ENCODE measurements at places on chromosomes 1 and 21.
A peak's percentile ranks its signal among the peaks of the same experiment; 100 is the strongest.

GRCh38 chr1:37734629-37735591 lies 30.0 kb downstream of the EPHA10 start:
- DNase-seq: no peak

DNA sequence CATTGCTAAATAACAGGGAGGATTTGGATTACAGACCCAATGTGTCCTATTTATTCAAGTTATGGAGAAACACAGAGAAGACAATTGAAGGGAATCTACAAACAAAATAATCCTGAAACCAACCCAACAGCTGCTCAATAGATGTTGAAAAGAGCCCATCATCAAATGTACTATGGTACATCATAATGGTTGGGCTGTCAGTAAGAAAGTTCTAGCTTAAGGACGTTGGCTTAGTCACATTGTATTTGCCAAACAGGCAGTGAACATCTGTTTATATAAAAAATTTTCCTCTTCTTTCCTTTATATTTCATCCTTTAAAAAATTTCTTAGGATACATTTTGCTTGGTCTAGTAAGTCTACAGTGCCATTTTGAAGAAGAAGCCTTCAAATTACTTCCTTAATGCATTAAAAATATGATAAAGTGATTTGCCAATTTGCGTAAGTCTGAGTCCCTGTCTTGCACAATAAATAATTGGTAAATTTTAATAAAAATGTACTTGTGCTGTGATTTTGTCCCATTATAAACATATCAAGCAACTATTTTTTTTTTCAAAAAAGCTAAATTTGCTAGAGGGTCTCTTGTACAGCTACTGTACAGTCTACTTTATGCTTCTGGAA lies 14.4 kb downstream of the MAP3K7CL start:
- DNase-seq: no peak

DNA sequence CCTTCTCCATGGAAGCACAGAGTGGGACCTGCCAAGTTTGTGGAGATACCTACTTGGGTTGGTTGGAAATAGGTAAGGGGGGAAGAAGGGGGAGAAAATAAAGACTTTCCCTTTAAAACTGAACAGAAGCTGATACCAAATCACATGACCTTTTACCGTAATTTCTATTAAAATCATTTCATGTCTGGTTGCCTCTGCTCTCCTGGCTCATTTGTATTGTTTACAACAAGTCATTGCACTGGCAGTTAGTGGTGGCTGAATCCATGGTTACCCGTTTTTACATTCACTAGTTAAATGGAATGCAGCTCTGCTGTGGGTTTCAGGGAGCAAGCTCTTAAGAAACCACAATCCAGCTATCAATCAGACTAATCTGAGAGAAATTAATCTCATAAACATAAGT lies 353.7 kb upstream of the ESRRG start:
- DNase-seq: no peak

GRCh38 chr1:77095236-77095635 lies 124.0 kb downstream of the PIGK start:
- no peak for DNase-seq

DNA sequence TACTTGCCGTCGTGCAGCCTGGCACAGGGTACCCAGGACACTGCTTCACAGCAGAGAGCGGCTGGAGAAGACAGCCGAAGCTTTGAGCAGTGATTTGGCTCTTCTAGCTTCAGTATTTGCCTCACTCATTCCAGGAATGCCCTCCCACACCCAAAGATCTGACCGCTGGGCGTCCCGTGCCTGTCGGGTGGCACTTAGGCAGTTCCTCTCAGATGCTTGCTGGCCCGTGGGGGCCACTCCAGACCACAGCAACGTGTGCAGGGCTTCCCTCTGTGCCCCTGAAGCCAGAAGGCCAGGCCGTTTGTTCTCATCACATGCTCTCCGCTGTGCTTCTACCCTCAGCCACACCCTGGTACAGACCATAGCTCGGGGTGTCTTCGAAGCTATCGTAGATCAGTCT lies 17.0 kb downstream of the RRP1B start:
- DNase-seq: no peak

DNA sequence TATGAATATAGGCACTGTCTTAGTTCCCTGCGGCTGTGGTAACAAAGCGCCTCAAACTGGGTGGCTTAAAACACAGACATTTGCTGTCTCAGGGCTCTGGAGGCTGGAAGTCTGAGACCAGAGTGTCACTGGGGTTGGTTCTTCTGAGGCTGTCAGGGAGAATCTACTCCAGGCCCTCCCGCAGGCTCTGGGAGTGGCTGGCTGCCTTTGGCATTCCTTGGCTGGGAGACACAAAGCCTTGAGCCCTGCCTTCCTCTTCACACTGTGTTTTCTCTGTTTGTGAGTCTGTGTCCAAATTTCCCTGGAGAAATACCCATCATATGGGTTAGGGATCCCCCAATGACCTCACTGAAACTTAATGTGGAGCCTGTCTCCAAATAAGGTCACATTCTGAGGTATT lies 38.5 kb downstream of the B3GALT5 start:
- no peak for DNase-seq

DNA sequence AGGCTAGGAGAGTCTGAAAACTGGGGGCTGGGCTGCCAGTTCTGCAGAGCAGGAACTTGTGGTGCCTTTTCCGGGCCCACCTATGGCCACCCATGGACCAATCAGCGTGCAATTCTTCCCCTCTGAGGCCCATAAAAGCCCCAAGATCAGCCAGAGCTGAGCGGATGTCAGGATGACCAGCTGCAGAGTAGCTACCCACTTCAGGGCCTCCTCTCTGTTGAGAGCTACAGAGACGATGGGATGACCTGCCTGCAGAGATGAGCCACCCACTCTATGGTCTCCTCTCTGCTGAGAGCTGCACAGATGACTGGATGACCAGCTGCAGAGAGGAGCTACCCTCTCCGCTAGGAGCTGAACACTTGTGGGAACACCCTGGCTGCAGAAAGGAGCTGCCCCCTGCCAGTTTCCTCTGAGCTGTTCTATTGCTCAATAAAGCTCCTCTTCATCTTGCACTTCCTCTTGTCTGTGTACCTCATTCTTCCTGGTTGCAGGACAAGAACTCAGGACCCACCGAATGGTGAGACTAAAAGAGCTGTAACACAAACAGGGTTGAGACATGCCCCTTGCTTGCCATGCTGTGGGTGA lies 12.8 kb upstream of the AADACL4 start:
- no peak for DNase-seq

DNA sequence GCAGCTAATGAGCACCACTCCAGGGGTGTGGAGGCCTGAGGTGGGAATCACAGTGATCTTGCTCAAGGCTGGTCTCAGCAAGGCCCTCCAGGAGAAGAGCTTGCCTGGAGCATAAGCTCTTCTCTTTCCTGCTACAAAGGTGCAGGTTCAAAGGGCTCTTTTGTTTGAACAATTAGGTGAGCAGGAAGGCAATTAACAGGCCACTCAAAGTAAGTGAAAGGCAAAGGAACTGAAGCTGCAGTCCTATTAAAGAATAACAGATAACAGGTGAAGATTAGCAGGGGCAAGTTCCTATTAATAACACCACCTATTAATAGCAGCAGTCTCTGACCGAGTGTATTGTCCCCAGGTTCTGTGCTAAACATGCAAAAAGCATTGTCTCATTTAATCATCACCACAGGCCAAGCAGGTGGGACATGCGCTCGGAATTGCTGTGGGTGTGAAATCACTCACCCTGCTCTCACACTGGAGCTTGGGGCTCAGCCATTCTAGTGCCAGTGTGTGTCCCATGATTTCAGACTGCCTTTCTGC lies 113.8 kb downstream of the RHOU start:
- DNase-seq: peak; percentile 82

- DNase-seq: no peak
Observed at GRCh38 chr1:90189889-90190288, 195.0 kb downstream of the ZNF326 start.

GRCh38 chr1:16246961-16247360 lies 10.0 kb upstream of the CPLANE2 start:
- no peak for DNase-seq

DNA sequence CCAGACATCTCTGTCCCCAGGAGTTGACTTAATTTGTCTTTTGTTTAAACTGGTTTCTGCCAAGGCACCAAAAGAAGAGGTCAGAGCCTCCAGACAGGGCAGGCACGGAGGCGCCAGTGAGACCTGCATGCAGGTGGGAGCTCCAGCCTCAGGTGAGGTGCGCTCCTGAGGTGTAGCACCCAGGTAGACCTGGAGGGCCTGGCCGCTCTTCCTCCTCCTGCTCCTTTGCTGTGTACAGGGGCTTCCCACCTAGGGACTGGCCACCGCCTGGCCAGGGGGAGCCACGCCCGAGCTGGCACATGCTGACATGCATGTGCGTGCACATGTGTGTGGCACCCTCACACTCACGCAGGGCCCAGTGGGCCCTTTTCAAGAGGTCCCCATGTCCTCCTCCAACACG lies 158.7 kb downstream of the PEX14 start:
- no peak for DNase-seq

DNA sequence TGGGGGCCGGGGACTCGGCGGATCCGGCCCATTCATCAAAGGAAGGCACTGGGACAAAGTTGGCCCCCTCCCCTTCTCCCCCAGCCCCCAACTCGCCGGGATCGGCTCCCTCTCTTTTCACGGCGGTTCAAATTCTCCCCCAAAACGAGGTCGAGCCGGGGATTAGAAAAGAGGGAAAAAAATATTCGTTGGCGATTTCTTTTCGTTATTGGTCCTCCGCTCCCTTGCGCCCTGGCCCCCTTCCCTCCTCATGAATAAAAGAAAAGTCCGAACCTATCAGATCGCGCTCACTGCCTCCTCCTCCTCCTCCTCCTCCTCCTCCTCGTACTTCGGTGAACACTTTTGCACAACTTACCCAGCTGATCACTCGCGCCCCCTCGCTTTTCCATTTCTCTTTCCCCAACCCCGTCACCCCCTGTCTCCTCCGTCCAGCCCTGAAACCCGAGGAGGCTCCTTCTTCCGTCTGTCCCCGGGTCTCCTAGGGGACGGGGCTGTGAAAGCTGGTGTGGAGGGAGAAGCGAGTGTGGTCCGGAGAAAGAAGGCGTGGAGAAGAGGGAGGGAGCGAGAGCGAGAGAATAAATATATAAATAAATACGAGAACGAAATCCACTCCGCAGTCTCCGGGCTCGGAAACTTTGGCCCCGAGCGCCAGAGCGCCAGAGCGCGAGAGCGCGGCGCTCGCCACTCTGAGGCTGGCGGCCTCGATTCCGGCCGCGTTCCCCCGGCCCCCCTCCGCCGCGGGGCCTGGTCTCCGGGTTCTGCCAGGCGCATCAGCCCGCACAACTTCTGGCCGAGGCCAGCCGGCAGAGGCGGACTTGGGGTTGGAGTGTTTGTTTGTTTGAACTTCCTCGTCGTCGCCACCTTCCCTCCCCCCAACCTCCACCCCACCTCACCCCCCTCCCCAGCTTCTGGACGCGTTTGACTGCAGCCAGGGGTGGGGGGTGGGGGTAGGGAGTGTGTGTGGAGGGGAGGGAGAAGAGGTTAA lies at the start of gene PAX7:
Gene PAX7 (plus strand): TSS at position 336 of the 985 bp plus-strand sequence. CDS start 758 bp downstream, outside the sequence.
- no peak for DNase-seq

- DNase-seq: no peak
Observed at GRCh38 chr1:202516434-202516877, 168.0 kb downstream of the PPP1R12B start.

- no peak for DNase-seq
Observed at GRCh38 chr1:110608247-110608646, 2.1 kb upstream of the KCNA2 start.

DNA sequence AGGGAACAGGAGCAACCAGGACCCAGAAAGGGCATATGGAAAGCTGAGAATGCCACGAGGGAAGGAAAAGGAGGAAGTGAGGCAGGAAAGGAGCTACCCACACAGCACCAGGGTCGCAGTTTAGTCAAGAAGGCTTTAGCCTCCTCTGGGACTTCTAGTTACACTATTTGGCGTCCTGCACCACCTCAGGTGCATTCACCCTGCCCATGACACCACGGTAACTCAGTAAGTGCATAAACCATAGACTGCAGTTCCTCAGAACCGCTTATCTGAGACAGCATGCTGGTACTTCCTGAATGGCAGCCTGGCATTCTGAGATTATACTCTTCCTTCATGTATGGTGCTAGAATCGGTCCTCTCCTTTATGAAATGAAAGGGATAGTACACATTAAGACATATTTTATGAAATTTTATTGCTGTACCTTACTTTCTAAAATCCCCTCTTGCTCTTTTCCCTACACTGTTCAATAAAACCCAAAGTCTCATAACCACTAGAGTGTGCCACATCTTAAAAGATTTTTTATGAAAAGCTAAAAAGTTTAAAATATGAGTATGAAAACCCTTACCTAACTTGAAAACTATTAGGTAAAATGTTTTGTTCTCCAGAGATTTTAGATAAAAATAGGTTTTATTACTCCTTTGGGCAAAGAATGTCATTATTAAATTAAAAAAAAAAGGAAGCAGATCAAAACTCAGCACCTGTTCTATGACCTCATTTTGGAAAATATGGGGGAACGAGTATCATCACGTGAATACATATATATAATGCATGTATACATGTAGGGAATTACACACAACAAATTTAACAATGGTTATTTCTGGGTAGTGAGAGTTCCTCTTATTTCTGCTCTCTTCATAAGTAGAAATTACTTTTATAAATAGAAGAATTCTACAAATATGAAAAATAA lies 67.3 kb downstream of the VAV3 start:
- DNase-seq: no peak

DNA sequence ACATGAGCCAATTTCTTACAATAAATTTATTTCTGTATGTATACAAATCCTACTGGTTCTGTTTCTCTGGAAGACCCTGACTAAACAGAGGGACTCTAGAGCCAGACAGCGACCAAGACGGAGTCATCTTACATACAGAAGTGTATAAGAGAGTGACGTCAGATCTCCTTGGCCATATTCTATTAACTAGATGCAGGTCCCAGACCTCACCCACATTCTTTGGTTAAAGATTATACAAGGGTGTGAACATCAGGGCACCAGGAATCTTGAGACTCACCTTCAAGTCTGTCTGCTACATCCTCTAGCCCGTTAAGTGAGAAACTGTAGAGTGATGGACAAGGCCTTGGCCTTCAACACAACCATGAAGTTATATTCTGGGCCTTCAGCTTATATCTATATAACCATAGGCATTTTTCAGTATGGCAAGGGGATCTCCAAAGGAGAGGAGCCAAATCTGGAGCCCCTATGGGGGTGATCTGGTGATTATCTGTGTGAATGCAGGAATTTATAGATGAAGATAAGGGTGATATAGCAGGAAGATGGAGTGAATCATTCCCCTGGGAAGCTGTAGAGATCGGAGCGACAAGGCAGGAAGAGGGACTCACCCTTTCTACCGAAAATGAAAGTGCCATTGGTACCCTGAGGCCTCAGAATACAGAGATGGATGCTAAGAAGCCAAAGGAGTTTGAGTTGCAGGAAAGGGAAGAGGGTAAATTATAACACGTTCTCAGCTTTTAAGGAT lies 83.9 kb downstream of the ADAMTS1 start:
- no peak for DNase-seq
